ENCODE measurements at places on chromosomes 1 and 21.
A peak's percentile ranks its signal among the peaks of the same experiment; 100 is the strongest.

DNA sequence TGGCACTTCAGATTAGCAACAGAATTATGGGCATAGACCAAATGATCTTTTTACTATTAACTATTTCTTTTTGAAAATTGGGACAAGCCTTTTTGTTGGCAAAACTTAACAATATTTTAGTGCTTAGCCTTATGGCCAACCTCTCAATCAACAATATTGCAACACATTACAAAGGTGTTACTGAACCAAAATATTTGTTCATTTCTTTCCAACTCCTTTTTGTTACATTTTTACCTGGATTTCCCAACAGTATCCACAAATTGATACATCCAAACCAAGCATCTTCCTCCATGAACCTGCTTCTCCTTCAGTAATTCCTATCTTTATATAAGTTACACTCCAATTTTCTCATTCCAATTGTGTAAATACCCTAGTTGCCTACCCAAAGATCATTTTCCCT is 1.5 kb upstream of the AMPD1 start:
- no peak for DNase-seq

- peak; percentile 54 for DNase-seq
These were observed 10.3 kb downstream of the UTS2 start for GRCh38 chr1:7842517-7842916.

DNA sequence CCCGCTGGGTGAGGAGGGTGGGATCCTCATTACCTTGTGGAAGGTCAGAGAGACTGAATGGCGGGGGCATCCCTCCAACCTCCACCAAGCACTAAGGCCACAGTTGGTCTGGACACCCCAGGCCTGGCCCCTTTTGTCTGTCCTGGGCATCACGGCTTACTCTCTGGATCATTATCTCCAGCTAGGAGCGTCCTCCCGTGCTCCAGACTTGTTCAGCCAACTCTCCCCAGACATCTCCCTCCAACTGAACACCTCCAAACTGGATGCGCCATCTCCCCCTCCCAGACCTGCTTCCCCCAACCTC is 7.3 kb upstream of the GJB5 start:
- DNase-seq: no peak

DNA sequence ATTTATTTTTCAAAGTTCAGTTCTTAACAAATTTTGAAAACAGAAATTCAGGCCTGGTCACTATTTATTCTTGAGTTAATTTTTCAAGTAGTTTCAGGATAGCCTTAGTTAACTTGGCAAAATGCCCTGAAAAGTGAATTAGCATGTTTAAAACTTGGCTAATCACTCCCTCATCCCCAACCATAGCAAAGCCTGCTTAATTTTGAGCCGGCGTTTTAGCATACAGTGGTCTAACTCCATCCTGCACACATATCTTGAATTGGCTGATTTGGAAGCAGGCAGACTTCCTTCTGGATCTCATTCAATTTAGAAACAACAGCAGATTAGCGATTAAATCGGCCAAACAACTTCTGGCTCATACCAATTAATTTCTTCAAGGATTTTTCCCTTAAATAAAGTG is 439.2 kb downstream of the PTBP2 start:
- DNase-seq: peak; percentile 85

DNA sequence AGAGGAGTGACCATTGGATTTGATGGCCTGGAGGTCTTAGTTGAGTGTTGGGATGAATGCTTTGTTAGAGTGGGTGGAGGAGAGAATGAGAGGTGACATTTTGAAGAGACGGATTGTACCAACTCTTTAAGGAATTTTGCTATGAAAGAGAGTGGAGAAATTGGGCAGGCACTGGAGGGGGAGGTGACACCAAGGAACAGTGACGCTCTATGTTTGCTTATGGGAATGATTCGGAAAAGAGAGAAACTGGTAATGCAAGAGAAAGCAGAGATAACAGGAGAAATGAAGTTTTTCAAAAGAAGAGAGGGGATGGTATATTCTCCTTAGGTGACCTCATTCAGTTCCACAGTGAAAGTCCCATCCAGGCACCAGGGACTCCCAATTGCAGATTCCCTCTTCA is 24.5 kb upstream of the PADI2 start:
- DNase-seq: no peak

- peak; percentile 89 for DNase-seq
These were observed 956 bp downstream of the CPLANE2 start for GRCh38 chr1:16235944-16236510.

DNA sequence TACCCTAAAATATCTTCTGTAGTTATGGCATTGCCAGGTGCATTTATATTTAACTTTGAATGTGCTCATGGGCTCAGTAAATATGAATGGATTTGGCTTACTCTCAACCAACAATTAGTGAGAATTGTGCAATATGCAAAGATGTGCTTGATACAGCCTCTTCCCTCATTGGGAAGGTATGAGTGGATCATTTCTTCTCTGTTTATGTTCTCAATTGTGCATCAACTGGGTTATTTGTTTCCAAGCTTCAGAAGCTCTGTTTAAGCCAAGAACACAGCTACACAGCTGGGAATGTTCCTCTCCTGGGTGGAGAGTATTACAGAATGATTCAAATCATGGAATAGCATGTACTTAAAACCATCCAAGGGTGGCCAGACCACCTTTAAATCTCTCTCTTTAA is 17.6 kb upstream of the MAP1LC3C start:
- DNase-seq: no peak

GRCh38 chr1:202662081-202662480 is 48.2 kb downstream of the SYT2 start:
- DNase-seq: no peak

DNA sequence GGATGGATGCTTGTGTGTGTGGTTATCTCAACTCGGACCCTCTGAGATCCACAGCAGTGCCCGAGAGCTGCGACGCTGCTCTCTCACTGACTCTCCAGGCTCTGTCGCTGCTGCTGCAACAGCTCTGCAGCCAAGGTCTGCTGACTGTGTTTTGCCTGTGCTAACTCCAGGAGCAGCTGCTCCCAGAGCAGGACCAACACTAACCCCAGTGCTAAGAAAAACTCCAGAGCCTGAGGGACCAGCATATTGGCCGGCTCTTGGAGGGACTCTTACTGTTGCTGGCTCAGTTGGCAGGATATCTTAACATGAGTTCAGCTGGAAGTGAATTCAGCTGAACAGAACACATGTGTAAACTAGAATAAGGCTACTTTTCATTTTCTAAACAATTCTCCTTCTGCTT is 4.4 kb downstream of the LCE2C start:
- no peak for DNase-seq

Measured in hematopoietic multipotent progenitor cell treated with erythropoietin and hydrocortisone succinate and interleukin-3 and kit ligand, for 4 days (in vitro differentiated cells).